HFFc6 (cell line): ENCODE measurements at places on chromosomes 2 and 18. TPM values are rescaled to one million over a fixed set of nuclear protein-coding genes. Genes with fewer than 3 reads are reported as not detected.

- DNase-seq, result no peak
These were observed 176.0 kb downstream of the CTIF start for GRCh38 chr18:48714873-48715272.

USP37 gene
- 5.5 to 8.5 TPM (median 7.4 TPM) in 3 replicates for total RNA-seq

AKAIN1 gene
- total RNA-seq, result not detected in 3 replicates

DNA sequence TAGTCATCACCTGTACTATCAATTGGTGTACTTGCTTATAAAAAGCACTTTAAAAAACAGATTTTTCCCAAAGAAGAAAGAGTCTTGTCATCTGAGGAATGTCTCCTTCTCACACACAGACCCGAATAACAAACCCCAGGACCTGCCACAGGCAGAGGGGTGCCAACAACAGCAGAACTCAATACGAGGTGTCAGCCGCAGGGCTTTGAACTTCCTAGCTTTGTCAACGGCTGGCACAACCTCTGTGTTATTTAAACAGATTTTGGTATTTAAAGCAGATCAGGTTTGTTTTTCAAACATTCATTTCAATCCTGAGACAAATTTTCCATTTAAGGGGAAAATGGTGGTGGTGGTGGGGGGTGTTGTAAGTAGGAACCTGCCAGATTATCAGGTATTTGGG lies 138.4 kb upstream of the RIOK3 start:
- no peak for DNase-seq

DNA sequence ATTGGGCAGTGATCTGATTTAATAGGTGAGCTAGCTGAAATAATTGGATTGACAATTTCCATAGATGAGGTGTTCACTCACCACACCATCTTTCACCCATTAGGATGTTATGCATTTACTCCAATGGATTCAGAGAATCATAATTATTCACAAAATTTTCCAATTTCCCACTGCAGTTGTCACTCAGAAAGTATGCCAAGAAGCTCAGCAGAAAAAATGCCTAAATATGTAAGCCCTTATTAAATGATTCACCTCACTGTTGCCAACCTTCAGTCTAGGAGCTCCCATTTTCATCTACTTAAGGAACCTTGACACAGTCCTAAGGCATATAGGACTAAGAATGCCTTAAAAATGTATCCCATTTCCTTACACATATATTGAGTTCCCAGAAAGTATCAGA lies 94.3 kb downstream of the MBD2 start:
- no peak for DNase-seq

GRCh38 chr2:16485251-16485650 lies 180.4 kb downstream of the CYRIA start:
- no peak for DNase-seq
